Spinal cord (tissue), 10 donors: ENCODE measurements at places on chromosomes 2 and 18. TPM values are rescaled to one million over a fixed set of nuclear protein-coding genes. Genes with fewer than 3 reads are reported as not detected.
A peak's percentile ranks its signal among the peaks of the same experiment; 100 is the strongest.

DNA sequence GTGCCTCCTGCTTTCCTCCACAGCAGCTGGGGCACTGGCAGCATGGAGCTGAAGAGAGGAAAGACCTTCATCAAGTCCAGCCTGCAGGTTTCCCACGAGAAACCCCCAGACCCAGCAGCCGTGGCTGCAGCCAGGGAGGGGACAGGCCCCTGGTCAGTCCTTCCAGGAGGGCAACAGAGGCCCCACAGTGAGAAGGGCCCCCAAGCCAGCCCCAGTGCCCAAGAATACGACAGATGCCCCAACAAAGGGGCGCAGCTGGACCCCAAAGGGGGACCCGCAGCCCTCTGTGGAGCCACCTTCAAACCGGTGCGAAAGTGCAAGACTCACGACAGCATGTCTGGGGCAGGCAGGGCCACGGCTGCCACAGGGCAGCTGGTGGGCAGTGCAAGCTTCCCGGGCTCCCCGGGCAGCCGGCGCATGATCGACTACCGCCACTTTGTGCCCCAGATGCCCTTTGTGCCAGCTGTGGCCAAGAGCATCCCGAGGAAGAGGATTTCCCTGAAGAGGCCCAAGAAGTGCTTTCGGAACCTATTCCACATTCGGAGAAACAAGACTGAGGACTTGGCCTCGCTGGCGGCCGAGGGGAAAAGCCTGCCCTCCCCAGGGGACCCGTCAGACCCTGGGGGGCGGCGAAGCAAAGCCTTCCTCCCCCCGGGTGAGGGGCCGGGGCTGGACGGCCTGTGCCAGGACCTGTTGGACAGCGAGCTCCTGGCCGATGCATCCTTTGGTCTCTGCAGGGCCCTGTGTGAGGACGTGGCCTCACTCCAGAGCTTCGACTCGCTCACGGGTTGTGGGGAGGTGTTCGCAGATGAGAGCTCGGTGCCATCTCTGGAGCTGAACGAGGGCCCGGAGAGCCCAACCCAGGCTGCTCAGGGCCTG lies 6.9 kb downstream of the AMER3 start:
- H3K36me3 ChIP-seq, result peaks cover 35% of the 10 kb centered on the region
- no peak overlapping the region for H3K4me3 ChIP-seq
- no peak overlapping the region for H3K27ac ChIP-seq
- H3K27me3 ChIP-seq, result peaks cover 4% of the 10 kb centered on the region

METTL21A gene
- 34.5 TPM for total RNA-seq

CETN1 gene
- not detected for total RNA-seq

KIAA2012 gene
- 1.2 TPM for total RNA-seq

DNA sequence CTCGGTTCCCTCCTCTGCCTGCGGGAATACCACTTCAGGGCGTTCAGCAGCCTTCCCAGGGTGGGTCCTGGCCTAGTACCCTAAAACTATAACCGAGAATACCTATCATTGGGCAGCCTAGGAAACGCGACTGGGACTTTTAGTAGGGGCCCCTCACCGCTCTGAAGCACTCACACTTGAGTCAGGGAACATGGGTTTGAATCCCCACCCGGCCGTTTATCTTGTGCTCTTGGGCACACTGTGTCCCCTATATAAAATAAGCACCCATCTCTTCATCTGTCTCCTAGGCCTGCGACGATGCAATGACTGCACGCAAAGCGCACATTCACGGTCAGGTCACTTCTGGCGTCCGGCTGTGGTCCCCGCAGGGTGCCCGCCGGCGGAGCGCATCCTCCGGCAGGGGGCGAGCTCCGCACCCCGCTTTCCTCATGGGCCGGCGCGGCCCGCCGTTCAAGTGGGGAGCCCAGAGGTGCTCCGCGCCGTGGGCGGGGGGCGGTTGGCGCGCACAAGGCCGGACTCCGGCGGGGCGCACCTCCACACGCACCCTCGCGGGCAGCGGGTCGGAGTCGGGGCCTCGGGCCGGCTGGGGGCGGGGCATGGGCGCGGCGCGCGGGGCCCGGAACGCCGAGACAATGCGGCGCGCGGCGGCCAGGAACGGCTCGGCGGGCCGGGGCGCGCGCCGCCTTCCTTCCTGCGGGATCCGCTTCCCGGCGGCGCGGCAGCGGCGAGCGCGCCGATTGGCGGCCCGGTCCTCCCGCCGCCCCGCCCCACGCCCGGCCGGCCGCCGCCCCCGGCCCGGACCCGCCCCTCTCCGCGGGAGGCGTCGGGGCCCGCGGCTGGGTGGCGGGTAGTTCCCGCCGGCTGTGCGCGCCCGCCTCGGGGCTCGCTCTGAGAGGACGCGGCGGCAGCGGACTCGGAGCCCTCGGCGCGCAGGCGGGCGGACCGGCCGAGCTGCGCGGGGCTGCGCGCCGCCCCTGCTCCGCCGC lies at the start of gene ASAP2:
Gene ASAP2, plus strand, starts transcription at position 850 of the 986 bp plus-strand sequence. CDS start 293 bp downstream, outside the sequence.
- H3K27ac ChIP-seq, result peak within 1 kb of the TSS; percentile 73
- H3K27me3 ChIP-seq, result no peaks in the 10 kb centered on the region
- DNase-seq, result peak; percentile 62
- H3K36me3 ChIP-seq, result no peaks in the 10 kb centered on the region
- peak within 1 kb of the TSS; percentile 66 for H3K4me3 ChIP-seq

DNA sequence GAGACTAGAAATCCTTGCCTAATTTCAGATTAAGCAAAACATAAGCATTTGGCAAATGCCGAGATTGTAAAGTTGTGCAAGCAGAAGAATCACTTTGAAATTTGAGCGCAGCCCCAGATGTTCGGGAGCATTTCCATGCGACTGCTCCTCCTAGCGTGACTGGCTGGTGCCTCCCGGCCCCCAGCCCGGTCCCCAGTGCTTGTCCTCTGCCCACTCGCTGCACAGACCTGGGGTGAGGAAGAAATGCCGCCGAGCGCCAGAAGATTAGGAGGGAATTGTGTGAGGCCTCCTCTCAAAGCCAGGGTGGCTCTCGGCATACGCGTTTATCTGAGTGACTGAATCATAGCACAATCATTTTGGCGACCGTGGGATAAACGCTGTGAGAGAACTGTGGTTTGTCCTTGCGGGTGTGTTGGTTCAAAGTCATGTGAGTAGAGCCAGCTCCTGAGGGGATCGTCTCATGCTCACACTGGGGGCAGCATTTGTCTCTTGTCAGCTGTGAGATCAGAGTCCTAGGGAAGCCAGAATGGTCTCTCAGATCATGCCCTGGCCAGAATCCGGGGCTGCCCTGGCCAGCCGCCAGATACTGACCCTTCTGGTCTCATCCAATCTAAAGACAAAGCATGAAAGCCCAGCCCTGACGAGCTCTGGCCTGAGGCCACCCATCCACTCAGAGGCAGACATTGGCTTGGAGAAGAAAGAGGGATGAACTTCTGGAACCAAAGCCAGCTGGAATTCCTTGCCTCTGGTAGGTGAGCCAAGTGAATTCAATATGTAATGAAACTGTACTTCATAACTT lies 189.3 kb downstream of the SH3RF3 start:
- H3K27me3 ChIP-seq, result peaks cover 2% of the 10 kb centered on the region
- peaks cover 40% of the 10 kb centered on the region for H3K4me1 ChIP-seq
- peak overlapping the region; percentile 17 for H3K27ac ChIP-seq
- no peak overlapping the region for H3K4me3 ChIP-seq
- peak; percentile 86 for DNase-seq

DNA sequence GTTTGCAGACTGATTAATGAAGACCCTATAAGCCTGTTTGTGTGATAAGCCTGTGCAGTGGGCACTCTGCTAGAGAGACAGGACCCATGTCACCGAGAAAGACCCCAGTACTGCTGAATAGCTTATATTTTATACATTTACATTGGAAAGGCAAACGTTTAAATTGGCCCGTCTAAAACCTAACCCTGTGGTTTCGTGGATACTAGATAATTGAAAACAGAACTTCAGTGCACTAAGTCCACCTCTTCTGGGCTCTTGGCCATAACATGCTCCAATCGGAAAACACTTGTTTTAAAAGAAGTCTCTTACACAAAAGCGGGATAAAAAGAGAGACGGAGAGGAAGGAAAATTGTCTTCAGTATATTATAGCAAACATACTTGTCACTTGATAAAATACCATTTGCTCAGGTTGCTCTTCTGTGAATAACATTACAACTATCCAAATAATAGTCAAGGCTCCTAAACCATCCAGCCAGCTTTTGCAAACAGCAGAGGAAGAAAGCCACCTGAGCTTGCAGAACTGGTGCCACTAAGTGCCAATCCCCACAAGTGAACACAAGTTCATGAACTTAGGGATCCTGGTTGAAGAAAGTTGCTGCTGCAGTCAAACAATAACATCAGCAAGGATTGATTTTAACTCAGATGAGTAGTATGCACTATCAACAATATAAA lies 218.4 kb upstream of the FN1 start:
- no peaks in the 10 kb centered on the region for H3K4me1 ChIP-seq
- no peaks in the 10 kb centered on the region for H3K36me3 ChIP-seq
- no peaks in the 10 kb centered on the region for H3K27me3 ChIP-seq
- H3K27ac ChIP-seq, result peak overlapping the region; percentile 15

DNA sequence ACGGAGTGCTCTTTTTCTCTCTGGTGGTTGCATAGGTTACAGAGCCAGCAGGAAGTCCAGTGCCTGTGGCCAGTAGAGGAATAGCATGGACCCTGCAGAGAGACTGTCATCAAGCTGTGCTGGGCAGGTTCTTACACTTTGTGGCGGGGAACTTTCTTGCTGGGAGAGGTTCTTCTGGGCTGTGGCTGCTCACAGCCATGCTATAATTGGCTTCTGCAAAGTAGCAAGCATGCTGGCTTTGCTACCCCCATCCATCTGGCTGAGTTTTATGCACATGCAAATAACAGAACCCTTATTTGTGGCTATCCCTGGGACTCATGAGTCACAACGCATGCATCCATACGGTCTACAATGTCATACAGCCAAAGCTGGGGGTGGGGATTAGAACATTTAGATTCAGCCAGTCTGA lies 68.9 kb downstream of the PLCL1 start:
- DNase-seq, result no peak
- H3K4me1 ChIP-seq, result peaks cover 5% of the 10 kb centered on the region
- no peaks in the 10 kb centered on the region for H3K36me3 ChIP-seq
- H3K4me3 ChIP-seq, result no peak overlapping the region

DSG3 gene
- under 0.01 TPM for total RNA-seq

- no peaks in the 10 kb centered on the region for H3K27me3 ChIP-seq
- DNase-seq, result no peak
- H3K4me3 ChIP-seq, result no peak overlapping the region
- H3K27ac ChIP-seq, result no peak overlapping the region
These were observed 22.3 kb upstream of the VPS4B start for GRCh38 chr18:63444580-63444979.

DNA sequence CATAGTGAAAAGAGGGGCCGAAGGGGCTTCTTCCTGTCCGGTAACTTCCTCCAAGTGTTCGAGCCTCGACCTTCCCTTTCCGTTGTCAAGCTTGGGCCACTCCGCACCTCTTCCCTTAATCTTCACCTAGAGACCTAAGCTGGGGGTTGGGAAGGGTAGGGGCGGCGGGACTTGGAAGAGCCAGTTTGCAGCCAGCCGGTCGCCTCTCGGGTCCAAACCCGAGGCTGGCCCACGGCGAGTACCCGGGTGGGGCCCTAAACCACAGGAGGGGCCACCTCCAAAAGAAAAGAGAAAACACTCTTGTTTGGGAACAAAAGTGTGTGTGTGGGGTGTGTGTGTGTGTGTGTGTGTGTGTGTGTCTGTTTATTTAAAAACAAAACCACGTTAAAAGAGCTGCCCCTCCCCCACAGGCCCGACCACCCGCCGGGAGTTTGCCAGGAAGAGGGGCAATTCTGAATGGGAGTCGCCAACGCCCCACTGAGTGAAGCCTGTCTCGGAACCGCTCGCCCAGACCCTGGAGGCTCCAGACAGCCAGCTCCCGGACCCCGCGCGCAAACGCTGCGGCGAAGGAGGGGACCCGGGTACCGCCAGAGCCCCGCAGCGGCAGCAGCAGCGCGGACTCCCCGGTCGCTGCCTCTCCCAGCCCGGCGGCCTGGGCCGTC lies 488 bp upstream of the RHOB start:
- peaks cover 11% of the 10 kb centered on the region for H3K36me3 ChIP-seq
- DNase-seq, result no peak
- peak overlapping the region; percentile 95 for H3K27ac ChIP-seq
- peaks cover 35% of the 10 kb centered on the region for H3K4me1 ChIP-seq
- peak overlapping the region; percentile 62 for H3K4me3 ChIP-seq

DNA sequence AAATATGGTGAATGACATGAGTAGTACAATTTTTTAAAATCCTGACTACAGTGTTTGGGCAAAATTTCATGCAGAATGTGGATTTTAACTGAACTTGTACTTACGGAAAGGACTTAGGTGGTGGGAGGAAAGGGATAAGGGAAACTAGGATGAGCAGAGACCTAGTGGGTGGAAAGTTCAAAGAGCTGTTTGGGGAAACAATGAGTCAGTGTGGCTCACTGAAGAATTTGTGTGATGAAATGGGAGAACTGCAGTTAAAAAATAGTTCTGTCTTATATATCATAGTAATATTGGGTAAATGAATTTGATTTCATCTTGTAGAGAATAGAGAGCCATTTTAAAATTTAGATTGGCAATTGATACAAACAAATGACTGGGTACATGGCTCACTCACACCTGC lies 220.1 kb upstream of the CTAGE1 start:
- no peak overlapping the region for H3K4me3 ChIP-seq
- DNase-seq, result no peak
- no peaks in the 10 kb centered on the region for H3K4me1 ChIP-seq
- no peaks in the 10 kb centered on the region for H3K36me3 ChIP-seq
- H3K27ac ChIP-seq, result no peak overlapping the region

DNA sequence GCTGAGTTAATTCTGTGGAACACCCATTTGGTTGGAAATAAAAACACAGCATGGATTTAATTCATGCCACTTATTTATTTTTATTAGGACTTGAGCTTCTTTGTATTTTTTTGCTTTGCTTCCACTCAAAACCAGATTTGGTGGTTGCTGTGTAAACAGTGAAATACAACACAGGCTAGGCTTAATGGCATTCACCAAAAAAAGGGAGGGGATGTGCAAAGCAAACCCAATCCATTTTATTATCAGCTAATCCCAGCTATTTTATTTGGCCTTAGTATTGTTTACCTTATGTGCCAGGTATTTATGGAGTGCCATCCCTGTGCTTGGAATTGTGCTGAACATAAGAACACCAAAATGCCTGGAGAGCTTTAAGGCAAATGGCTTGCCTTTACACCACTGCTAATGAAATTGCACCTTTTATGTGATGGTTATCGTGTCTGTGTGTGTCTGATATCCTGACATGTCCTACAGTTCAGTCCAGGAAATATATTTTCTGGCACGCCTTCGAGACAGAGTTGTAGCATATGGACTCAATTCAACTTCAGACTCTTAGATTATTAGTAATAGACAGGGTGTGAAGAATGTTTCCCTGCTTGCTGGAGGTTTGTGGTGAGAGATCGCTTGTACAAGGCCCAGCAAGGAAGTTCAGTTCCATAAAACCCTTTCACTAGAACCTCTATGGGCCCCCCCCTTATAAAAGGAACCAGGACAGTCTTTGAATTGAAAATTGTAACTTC lies 99.6 kb downstream of the PRPF40A start:
- H3K36me3 ChIP-seq, result peaks cover 13% of the 10 kb centered on the region
- peak overlapping the region; percentile 20 for H3K27ac ChIP-seq
- peak; percentile 31 for DNase-seq
- H3K27me3 ChIP-seq, result no peaks in the 10 kb centered on the region
- no peaks in the 10 kb centered on the region for H3K4me1 ChIP-seq

GRCh38 chr18:26307161-26307773 lies 81.0 kb downstream of the TAF4B start:
- no peaks in the 10 kb centered on the region for H3K36me3 ChIP-seq
- H3K4me3 ChIP-seq, result no peak overlapping the region
- no peaks in the 10 kb centered on the region for H3K27me3 ChIP-seq
- H3K27ac ChIP-seq, result no peak overlapping the region

ACKR3 gene
- total RNA-seq, result 19.7 TPM

CFC1 gene
- 4.5 TPM for total RNA-seq

- peaks cover 16% of the 10 kb centered on the region for H3K36me3 ChIP-seq
- no peaks in the 10 kb centered on the region for H3K27me3 ChIP-seq
- no peak overlapping the region for H3K27ac ChIP-seq
These were observed 22.3 kb upstream of the GPR17 start for GRCh38 chr2:127623388-127624319.

PTH2R gene
- 0.99 TPM for total RNA-seq
